ENCODE measurements at places on chromosomes 5 and 9.

- DNase-seq: no peak
These were observed 17.1 kb downstream of the SHB start for GRCh38 chr9:38051780-38052546.

GRCh38 chr9:1938675-1939170 lies 76.4 kb upstream of the SMARCA2 start:
- no peak for DNase-seq

DNA sequence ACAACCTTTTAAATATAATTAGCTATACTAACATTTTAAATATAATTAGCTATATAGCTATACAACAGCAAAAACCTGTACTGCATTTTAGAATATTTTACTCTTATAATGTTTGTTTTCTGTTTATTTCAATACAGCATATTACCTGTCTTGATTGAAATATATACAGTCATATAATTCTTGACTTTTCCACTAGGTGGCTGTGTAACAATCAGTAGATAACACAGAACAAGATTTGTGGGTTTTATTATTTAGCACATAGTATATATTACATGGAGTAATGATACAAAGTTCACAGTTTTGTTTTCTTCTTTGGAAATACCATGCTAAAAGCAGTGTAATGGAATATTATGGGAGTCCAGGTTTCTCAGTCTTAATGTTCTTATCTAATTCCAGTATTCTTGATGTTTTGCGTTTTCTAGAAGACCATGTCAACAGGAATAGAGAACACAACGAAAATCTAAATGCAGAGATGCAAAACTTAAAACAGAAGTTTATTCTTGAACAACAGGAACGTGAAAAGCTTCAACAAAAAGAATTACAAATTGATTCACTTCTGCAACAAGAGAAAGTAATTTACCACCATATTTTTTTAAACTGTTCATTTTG lies 13.3 kb downstream of the HMMR start:
- no peak for DNase-seq

GRCh38 chr5:172959824-172960799 lies 888 bp downstream of the RPL26L1 start:
- peak; percentile 10 for DNase-seq

- no peak for DNase-seq
These were observed 189.6 kb downstream of the PIK3R1 start for GRCh38 chr5:68405026-68405684.

DNA sequence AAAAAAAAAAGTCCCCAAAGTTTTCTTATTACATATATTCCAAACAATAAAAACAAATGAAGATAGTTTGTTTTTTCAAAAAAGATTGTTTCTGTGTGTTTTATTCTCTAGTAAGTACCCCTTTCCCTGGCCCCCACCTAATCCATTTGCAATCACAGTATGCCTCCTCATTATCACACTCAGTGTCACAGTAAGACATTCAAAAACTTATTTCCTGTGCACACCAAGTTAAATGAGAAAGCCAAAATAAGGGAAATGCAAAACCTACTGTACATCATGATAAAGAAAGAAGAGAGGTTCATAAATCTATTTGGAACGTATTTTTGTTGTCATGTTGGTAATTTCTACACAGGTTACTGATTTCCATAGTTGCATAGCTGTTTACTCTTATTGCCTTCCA lies 62.3 kb downstream of the ST8SIA4 start:
- DNase-seq: no peak

DNA sequence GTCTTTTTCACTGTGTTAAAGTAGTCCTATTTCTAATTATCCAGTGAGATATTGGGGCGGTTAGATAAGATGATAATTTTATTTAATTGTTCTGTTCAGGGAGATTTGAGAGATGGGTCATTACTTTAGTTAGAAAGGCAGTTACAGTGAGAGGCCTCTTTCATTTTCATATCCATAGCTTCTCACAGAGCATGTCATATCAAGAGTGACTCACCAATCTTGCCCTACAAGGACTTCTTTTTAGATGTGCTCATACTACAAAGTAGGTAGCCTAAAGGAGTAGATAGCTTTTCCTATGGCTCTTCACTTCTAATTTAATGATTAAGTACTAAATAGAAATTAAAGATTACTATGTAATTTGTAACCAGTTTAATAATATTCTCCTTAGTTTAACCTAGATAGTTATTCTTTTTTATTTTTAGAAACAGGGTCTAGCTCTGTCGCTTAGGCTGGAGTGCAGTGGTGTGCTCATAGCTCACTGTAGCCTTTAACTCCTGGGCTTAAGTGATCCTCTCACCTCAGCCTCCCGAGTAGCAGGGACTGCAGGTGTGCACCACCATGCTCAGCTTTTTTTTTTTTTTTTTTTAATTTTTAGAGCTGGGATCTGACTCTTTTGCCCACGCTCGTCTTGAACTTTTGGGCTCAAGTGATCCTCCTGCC lies 71.0 kb downstream of the FER start:
- DNase-seq: no peak

- no peak for DNase-seq
These were observed 6.6 kb upstream of the MSMP start for GRCh38 chr9:35760651-35761050.

GRCh38 chr5:97797994-97798451 lies 615.0 kb upstream of the RIOK2 start:
- DNase-seq: no peak

GRCh38 chr9:19925674-19926503 lies 137.1 kb upstream of the SLC24A2 start:
- peak; percentile 86 for DNase-seq

DNA sequence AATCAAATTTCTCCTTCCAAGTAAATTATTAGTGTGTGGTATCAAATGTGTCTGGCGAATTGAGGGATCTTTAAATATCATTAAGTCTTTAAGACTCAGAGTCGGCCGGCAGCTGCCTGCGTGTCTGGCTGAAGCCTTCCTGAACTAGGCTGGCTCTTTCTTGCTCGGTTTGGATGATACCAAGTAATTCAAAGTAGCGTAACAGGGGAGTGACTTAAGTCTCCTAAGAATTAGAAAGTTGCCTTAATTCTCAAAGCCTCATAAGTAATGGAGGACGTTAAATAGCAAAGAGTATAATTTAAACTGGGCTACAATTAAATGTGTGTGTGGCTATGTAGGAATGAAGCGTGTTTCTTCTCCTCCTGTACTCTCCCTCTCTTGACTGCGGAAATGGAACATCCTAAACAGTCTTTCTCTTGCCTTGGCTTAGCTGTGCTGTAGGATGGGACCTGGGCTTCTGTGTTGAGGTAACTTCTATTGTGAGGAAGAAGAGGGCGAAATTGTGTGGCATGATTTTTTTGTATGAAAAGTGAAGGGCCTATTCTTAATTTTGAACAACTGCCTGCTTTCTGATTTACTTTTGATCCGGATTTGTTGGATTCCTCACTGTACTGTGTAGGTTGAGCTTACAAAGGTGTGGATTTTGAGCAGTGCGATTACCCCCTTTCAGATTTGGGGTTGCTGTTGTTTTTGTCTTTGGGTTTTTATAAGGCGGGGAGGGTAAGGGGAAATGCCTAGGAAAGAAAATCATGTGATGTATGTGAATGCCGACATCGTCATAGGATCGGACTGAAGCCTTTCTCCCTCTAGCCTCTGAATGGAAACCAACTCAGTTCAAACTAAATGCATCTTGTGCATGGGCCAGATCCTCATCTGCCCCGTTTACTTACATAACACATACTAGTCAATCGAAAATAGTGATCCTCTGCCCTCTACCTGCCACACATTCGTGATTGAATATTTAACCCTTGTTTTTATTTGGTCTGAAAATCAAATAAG lies 29.9 kb downstream of the CPEB4 start:
- peak; percentile 91 for DNase-seq

DNA sequence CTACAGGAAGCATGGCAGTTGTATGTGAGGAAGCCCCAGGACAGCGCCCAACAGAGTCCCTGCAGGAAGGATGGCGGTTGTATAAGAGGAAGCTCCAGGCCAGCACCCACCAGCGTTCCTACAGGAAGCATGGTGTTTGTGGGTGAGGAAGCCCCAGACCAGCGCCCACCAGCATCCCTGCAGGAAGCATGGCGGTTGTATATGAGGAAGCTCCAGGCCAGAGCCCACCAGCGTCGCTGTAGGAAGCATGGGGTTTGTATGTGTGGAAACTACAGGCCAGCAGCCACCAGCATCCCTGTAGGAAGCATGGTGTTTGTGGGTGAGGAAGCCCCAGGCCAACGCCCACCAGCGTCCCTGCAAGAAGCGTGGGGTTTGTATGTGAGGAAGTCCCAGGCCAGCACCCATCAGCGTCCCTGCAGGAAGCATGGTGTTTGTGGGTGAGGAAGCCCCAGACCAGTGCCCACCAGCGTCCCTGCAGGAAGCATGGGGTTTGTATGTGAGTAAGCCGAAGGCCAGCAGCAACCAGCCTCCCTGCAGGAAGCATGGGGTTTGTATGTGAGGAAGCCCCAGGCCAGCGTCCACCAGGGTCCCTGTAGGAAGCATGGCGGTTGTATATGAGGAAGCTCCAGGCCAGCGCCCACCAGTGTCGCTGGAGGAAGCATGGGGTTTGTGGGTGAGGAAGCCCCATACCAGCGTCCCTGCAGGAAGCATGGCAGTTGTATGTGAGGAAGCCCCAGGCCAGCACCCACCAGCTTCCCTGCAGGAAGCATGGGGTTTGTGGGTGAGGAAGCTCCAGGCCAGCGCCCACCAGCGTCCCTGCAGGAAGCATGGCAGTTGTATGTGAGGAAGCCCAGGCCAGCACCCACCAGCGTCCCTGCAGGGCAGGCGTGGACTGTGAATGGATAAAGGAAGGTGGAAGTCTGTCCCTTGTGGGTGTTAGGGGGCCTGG lies 79.0 kb downstream of the DAP start:
- peak; percentile 27 for DNase-seq

GRCh38 chr9:122777935-122778627 lies 10.7 kb upstream of the OR5C1 start:
- DNase-seq: no peak

DNA sequence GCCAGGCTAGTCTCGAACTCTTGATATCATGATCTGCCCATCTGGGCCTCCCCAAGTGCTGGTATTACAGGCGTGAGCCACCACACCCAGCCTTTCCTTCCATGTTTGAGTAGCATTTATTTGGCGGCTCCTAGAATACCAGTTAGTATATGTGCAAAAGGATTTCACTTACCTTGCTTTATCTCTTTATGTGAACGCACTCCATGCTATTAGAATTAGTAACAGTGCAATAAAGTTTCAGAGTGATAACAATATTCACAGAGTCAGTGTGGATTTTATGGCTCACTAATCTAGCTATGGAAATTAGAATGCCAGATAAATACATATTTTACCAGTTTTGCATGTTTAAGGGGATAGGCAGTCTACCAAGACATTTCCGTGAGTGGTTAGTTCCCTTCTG lies 74.4 kb upstream of the NIPBL start:
- no peak for DNase-seq

GRCh38 chr5:135073761-135074345 lies 39.8 kb upstream of the PITX1 start:
- no peak for DNase-seq

GRCh38 chr5:59042201-59043055 lies 459.6 kb downstream of the RAB3C start:
- no peak for DNase-seq

GRCh38 chr5:119396030-119396664 lies 40.3 kb downstream of the TNFAIP8 start:
- peak; percentile 15 for DNase-seq

- DNase-seq: no peak
These were observed 744.7 kb downstream of the DTWD2 start for GRCh38 chr5:118243613-118244012.

DNA sequence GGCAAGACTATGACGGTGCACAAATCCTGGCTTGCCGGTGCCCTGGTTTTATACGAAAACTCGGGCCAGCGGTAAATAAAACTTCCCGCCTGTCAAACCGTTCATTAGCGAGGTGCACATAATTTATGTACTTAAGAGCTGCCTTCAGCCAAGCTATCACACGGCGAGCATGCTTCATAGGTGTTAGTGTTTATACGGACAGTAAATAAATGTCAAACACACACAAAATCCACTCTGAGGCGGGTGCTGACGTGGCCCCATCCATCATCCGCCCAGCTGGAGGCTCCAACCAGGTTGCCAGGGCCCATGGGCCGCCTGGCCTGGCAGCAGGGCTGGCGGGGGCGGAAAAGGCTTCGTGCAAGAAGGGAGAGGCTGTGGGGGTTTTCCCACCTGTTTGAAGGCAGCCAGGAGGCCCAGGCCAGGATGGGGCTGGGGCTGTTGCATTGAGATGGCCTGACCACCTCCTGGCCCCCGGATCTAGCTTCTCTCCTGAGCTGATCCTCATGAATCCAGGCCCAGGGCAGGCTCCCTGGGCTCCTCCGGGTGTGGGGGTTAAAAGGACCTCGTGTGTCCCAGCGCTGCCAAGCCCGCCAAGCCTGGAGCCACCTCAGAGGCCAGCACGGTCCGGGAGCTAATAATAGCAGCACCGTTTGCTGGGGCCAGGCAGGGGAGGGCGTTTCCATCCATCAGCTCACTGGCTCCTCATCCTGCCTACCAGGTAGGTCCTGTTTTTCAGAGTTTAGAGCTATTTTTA lies 43.2 kb downstream of the BARX1 start:
- no peak for DNase-seq

GRCh38 chr5:146072595-146072994 lies 32.8 kb downstream of the PLAC8L1 start:
- DNase-seq: no peak

GRCh38 chr9:82882748-82883147 lies 180.2 kb downstream of the RASEF start:
- no peak for DNase-seq

GRCh38 chr9:136159851-136160250 lies 41.2 kb upstream of the TMEM250 start:
- DNase-seq: no peak

GRCh38 chr9:70561786-70562395 lies 147.4 kb upstream of the KLF9 start:
- no peak for DNase-seq

DNA sequence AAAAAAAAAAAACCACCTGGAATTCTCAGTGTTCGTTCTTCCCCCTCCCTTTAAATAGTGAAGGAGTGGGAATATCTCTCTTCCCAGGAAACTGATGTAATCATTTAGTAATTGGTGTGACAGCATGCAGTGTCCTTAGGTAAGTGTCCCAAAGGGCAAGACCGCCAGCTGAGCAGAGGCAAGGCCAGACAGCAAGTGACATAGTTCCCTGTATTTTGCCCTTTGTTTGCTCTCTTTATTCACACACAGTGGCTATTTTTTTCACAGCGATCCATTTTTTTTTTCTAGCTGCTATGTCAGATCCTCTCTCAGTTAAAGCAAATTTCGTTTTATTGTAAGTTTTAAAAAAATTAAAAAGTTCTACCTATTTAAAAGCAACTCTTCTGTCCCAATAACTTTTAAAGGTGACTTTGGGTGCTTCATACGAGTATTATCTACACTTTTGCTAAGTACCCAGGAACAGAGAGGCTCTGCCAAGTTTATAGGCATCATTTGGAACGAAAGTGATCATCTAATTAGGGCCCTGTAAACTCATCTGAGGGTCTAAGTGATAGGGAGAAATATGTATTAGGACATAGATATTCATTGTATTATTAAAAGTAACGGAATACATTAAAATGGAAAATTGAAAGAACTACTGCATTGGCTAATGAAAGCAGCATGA lies 98.2 kb upstream of the ALDH1A1 start:
- no peak for DNase-seq
